Activated CD4-positive, alpha-beta T cell treated with anti-CD3 and anti-CD28 coated beads, Interleukin-2, amount 10 ng/mL, durations not matched to agents 24 days and 14 days (primary cell): ENCODE measurements at places on chromosomes 1 and 21. TPM values are rescaled to one million over a fixed set of nuclear protein-coding genes. Genes with fewer than 3 reads are reported as not detected.

Gene AGBL4
- total RNA-seq, result not detected in 2 replicates

Gene CAMK2N1
- 1.3 and 1.8 TPM in 2 replicates for total RNA-seq

- no peak overlapping the region for H3K4me3 ChIP-seq
- peaks cover 6% of the 10 kb centered on the region for H3K4me1 ChIP-seq
- H3K27me3 ChIP-seq, result peaks cover 21% of the 10 kb centered on the region
- DNase-seq, result no peak
- H3K27ac ChIP-seq, result no peak overlapping the region
These were observed 4.8 kb downstream of the DISP3 start for GRCh38 chr1:11483581-11484320.

Gene SIPA1L2
- 3.1 and 4.1 TPM in 2 replicates for total RNA-seq
